Muscle of arm (tissue), 14 donors: ENCODE measurements at places on chromosomes 6 and 20. TPM values are rescaled to one million over a fixed set of nuclear protein-coding genes. Genes with fewer than 3 reads are reported as not detected.

DNA sequence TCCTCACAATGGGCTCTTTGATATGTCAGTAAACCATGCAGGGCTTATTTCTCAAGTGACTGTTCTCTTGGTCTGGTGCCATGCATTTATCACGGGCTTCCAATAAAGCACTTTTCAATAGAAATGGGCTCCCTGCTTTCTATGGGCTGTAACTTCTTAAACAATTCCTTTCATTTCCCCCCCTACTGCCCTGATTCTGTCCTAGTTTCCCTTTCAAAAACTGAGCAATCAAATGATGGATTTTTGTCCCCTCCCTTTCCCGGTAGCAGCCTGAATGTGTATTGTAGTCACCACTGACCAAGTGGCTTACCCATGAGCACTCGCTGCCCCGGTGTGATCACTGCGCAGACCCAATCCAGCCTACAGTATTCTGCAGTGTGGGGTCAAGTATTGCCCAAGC lies 13.9 kb downstream of the RPS10 start:
- no peak for DNase-seq

GRCh38 chr6:93300661-93301060 lies 118.7 kb downstream of the EPHA7 start:
- DNase-seq = no peak

GRCh38 chr6:105851113-105851580 lies 235.0 kb upstream of the PRDM1 start:
- DNase-seq = peak; percentile 51

GRCh38 chr20:9112541-9113515 lies 43.9 kb downstream of the PLCB4 start:
- no peak for DNase-seq

- no peak for DNase-seq
Observed at GRCh38 chr20:11045412-11046175, 371.8 kb upstream of the JAG1 start.

The SYNDIG1 gene
- 2.7 TPM for polyA plus RNA-seq

The ANKRD66 gene
- polyA plus RNA-seq = not detected

DNA sequence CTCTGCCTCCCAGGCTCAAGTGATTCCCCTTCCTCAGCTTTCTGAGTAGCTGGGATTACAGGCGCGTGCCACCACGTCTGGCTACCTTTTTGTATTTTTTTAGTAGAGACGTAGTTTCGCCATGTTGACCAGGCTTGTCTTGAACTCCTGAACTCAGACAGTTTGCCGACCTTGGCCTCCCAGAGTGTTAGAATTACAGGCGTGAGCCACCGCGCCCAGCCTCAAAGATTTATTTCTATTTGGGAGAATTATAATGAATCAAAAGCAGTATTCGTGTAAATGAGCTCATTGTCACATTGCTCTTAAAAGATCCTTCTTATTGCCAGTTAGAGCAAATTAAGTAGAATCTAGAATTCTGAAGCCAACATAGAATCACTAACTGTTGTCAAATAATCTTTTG lies 9.4 kb upstream of the ZNF343 start:
- DNase-seq = no peak

DNA sequence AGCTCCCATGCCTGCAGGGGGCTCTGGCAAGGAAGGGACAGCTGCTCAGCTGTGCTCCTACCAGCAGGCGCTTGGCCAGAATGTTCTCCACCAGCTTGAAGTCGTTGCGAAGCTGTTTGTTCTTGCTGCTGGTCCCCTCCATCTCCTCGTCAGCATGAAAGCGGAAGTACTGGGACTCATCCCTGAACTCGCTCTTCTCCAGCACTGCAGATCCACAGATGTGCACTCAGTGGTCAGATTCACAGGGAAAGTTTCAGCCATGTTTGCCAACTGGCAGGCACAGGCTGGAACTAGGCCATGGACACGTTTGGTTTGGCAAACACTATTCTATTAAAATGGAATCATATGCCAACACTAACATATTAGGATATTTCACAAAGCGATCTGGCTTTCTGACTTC lies 167.9 kb downstream of the PREX1 start:
- DNase-seq = peak; percentile 20

The TDRD6 gene
- polyA plus RNA-seq = 0.86 TPM

DNA sequence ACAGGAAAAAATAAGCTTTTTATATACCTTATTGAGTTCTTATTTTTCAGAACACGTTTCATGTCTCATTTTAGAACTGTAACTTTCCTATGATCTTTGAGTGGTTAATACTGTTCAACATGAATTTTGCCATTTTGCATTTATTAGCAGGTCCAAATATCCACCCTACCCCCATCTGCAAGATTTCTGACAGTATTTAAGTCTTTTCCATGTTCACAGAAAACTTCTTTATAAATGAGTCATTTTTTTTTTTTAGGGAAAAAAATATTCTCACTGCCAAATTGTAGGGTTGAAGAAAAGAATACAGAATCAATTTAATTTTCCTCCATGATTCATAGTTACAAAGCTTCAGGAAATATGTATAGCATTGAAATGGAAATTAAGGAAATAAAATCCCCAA lies 101.8 kb downstream of the COL21A1 start:
- no peak for DNase-seq

DNA sequence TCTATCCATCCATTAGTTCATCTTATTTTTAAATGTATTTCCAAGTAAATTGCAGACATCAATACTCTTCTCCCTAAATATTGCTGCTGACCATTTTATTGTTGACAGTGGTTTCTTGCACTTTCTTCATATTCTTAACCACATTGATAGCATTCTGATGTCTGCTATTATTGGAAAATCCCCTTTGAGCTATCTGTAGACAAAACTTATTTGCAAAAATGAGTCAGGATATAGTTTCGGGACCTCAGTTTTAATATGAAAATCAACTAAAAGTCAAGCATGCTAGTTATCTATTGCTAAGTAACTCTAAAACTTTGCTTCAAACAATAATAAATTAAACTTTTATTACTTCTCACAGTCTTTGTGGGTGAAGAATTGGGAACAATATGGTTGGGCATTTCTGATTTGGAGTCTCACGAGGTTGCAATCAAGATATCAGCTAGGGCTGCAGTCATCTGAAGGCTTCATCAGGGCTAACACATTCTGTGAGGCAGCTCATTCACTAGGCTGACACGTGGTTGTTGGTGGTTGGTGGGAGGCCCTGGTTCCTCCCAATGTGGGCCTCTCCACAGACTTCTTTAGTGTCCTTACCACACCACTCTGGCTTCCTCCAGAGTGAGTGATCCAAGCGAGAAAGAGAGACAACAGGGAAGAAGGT lies 32.7 kb downstream of the CD109 start:
- no peak for DNase-seq

The GSTA3 gene
- polyA plus RNA-seq = not detected

GRCh38 chr20:22502731-22503191 lies 81.6 kb downstream of the FOXA2 start:
- DNase-seq = no peak

The KIAA0408 gene
- 23.4 TPM for polyA plus RNA-seq

The KIF25 gene
- polyA plus RNA-seq = 1.1 TPM

GRCh38 chr20:62506791-62507190 lies 31.0 kb upstream of the GATA5 start:
- DNase-seq = no peak

- no peak for DNase-seq
Observed at GRCh38 chr6:51929934-51930574, 157.4 kb downstream of the PKHD1 start.

DNA sequence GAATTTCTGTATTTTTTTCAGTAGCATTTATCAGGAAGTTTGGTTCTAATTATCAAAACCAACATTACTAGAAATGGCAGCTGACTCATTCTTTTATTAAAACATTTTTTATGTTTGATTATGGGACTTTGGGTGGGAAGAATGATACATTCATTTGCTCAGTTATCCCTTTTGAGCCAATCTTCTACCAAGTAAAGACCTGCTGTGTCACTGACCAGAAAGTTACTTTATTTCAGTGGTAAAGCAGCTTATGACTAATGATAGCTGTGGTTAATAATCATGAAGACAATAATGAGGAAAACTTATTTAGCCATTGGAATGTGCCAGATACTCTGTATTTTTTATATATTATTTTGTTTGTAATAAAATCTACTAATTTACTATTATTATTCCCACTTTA lies 142.3 kb downstream of the FARS2 start:
- no peak for DNase-seq

DNA sequence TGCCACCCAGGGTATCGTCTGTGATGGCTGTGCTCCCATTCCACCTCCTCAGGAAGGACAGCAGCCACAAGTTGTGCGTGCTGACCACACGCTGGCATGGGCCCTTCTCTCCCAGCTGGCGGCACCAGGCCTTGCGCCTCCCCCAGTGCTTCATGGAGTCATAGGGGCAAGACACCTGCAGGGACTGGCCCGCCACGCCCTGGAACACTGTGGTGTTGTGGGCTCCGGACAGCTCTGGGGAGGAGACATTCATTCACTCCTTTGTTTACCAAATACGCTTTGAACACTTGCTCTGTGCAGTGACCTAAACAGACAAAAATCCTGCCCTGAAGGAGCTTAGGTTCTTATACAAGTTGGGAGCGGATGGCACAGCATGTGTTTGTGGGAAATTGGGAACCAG lies 1.5 kb downstream of the TREM2 start:
- no peak for DNase-seq
